ENCODE measurements at places on chromosomes 4 and X. TPM values are rescaled to one million over a fixed set of nuclear protein-coding genes. Genes with fewer than 3 reads are reported as not detected.

SERPINA7 gene
- 0.06 TPM for total RNA-seq

OTUD6A gene
- not detected for total RNA-seq

MSX1 gene
- 1.7 TPM for total RNA-seq

KLKB1 gene
- total RNA-seq, result 6.1 TPM

NEXMIF gene
- total RNA-seq, result 10.4 TPM

FGF2 gene
- 38.1 TPM for total RNA-seq
